ENCODE measurements at places on chromosomes 3 and 15. TPM values are rescaled to one million over a fixed set of nuclear protein-coding genes. Genes with fewer than 3 reads are reported as not detected.

DNA sequence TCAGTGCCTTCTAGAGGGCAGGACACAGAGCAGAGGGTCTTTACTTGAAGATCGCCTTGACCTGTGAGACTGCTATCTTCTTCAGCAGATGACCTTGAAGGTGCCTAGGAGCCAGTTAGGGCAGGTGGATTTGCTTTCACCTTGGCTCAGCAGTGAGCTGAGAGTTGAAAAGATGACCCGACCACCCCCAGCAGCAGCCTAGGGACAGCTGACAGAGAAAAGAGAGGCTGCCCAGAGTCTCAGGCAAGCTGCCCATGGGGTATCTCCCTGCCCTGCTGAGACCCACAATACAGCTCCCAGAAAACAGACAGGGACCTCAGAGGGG is 453 bp upstream of the LTF start:
- H3K36me3 ChIP-seq: no peaks in the 10 kb centered on the region
- no peak overlapping the region for H3K4me3 ChIP-seq
- no peaks in the 10 kb centered on the region for H3K4me1 ChIP-seq
- no peak overlapping the region for H3K27ac ChIP-seq
- DNase-seq: no peak

GRCh38 chr3:72382460-72382859 is 465.8 kb downstream of the SHQ1 start:
- peaks cover 12% of the 10 kb centered on the region for H3K4me1 ChIP-seq
- DNase-seq: no peak
- H3K27ac ChIP-seq: no peak overlapping the region
- H3K36me3 ChIP-seq: peaks cover 5% of the 10 kb centered on the region

The RAB6B gene
- 2.7 TPM for total RNA-seq

DNA sequence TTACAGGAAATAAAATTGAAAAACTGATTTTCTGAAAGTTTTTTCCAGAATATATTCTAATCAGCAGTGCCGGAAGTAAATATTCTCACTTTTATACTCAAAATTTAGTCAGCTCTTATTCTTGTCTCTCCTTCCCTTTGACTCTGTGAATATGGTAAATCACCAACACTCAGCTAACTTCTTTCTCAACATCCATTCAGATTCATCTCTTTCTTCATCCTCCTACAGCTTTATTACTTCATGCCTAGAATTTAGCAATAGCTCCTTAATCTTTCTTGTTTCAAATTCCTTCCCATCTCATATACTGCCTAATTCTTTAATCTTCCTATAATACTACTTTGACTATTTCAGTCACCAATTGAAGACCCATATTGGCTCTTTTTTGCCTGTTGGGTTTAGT is 67.9 kb downstream of the FGF7 start:
- no peaks in the 10 kb centered on the region for H3K36me3 ChIP-seq
- no peak overlapping the region for H3K4me3 ChIP-seq

- no peaks in the 10 kb centered on the region for H3K27me3 ChIP-seq
- peaks cover 13% of the 10 kb centered on the region for H3K4me1 ChIP-seq
- no peaks in the 10 kb centered on the region for H3K36me3 ChIP-seq
- H3K27ac ChIP-seq: no peak overlapping the region
These were observed 3.8 kb upstream of the TKT start for GRCh38 chr3:53259427-53260259.

DNA sequence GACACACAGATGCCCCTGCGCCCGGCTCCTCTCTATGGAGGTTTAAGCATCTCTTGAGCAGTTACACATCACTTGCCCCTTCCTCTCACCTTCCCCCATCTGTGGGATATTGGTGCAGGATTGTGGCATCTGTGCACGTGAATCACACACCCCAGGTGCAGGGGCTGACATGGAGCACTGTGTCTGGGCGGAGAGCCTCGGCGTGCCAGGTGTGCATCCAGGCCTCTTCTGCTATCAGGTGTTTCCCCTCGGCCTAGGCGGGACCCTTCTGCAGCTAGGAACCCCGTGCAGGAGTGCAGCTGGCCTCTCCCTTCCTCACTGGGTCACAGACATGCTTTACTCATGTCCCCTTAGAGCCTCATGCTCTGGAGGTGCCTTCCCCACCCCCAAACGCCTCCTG is 33.4 kb upstream of the MUC13 start:
- H3K27ac ChIP-seq: no peak overlapping the region
- H3K36me3 ChIP-seq: peaks cover 48% of the 10 kb centered on the region
- H3K4me3 ChIP-seq: no peak overlapping the region
- DNase-seq: no peak
- H3K27me3 ChIP-seq: no peaks in the 10 kb centered on the region

Data from natural killer cell (primary cell).